CD14-positive monocyte (primary cell): ENCODE measurements at places on chromosomes 3 and 15.

- DNase-seq = peak; percentile 12
Measured at GRCh38 chr3:171948674-171949073, 90.7 kb upstream of the FNDC3B start.

DNA sequence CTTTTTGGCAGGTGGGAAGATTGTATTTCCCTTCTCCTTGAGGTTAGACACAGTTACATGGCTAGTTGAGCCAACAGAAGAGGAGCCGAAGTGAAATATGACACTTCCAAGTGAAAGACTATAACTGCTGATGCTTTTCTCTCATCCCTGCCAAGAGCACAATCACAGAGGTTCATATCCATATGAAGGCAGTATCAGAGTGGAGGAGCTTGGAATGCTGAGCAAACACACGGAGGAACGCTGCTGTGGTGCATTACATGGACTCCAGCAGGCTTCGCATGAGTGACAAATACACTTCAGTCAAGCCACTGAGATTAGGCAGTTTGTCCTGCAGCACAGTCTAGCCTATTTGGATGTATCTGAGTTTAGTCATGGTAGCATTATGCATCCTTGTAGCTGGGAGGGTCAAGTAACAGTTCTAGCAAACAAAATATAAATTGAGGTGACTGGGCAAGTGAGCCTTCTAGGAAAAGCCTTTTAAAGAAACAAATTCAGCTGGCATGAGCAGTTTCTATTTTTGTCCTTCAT lies 5.4 kb downstream of the IQCF6 start:
- no peak for DNase-seq

GRCh38 chr3:178802993-178803693 lies 266.9 kb downstream of the KCNMB2 start:
- DNase-seq = no peak

DNA sequence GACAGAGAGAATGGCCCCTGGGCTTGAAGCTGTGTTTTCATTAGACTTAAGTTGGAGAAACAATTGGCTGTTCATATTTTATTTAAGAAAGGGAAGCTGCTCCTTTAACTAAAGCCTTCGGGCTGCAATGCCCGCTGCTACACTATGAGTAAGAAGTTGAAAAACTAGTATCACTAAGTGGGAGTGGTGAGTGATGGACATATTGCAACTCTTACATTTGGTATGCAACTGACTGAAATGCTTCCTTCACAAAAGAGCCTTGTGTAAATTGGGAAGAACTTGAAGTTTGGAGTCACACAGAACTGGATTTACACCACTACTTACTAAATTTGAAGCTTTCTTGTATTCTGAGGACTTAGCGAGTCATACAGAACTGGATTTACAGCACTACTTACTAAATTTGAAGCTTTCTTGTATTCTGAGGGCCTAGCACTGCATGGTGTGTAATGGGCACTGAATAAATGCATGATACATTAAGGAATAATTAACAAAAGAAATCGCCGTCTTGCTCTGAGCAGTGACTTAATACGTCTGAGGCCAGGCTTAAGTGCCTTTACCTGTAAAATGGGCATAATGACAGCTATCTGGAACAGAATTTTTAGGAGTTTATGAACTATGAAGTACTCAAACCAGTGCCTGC lies 149.5 kb downstream of the RYR3 start:
- DNase-seq = no peak

DNA sequence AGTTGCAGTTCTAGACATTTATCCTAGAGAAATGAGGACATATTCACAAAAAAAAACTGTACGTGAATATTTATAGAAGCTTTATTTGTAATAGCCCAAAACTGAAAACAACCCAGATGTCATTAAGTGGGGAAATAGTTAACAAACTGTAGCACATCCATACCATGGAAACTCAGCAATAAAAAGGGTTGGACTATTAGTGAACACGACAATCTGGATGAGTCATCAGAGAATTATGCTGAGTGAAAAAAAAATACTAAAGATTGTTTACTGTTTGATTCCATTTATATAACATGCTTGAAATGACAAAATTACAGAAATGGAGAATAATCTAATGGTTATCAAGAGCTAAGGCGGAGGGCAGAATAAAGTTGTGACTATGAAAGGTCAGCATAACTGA lies 59.5 kb downstream of the CPA3 start:
- DNase-seq = no peak

- peak; percentile 29 for DNase-seq
Measured at GRCh38 chr3:71006810-71007785, 576.4 kb downstream of the FOXP1 start.

DNA sequence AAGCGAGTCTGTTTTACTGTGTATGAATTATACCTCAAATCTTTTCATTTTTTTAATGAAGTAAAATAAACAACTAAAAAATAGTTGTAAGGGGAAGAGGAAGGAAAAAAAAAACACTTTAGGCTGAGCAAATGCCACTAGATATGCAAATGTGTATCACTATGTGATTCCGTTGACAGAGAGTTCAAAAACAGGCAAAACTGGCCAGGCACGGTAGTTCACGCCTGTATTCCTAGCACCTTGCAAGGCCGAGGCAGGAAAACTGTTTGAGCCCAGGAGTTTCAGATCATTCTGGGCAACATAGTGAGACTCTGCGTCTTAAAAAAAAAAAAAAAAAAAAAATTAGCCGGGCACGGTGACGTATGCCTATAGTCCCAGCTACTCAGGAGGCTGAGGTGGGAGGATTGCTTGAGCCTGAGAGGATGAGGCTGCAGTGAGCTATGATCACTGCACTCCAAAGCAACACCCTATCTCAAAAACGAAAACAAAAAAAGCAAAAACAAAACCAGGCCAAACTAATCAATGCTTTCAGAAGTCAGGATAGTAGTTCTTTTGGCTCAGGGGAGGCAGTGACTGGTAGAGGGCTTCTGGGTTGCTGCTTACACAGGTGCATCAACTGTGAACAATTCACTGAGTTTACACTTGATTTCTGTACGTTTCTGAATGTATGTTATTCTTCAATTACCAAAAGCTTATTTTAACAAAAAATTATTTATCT lies 7.4 kb downstream of the PRC1 start:
- no peak for DNase-seq

GRCh38 chr3:128709038-128709437 lies 16.9 kb upstream of the RAB7A start:
- DNase-seq = no peak

DNA sequence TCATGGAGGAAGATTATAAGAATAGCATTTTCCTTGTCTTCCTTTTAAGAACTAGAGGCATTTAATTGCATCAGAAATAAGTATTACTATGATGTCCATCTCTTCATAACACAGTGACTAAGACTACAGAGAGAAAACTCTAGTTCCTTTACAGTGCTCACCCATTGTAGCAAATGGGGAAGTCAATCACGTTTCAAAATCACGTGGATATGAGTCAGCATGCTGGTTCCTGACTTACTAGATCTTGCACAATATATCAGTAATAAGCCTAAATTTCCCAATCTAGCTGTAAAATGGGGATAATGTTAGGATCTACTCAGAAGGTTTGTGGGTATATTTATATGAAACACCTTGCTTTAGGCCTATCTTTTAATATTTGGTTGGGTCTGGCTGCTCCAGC lies 254.8 kb upstream of the EOMES start:
- DNase-seq = peak; percentile 93

DNA sequence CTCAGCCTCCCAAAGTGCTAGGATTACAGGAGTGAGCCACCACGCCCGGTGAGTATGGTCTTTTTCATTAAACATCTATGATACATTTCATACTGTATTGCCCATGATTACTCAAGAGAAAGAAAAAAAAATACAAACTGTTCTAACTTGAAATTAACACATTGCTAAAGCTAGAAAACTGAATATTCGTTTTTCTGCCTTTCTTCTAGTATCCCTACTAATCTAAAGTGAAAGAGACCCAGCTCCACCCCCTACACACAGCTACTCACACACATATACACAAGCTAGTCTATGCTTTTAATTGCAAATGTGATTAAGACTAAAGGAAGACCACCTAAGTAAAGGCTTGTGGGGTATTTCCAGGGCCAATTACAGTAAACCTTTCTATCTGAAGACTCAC lies 43.1 kb downstream of the INO80 start:
- DNase-seq = no peak

- peak; percentile 77 for DNase-seq
Measured at GRCh38 chr15:66907826-66908743, 157.3 kb upstream of the SMAD3 start.

GRCh38 chr15:58462547-58462946 lies 30.8 kb downstream of the LIPC start:
- no peak for DNase-seq

- no peak for DNase-seq
Measured at GRCh38 chr3:116863822-116864589, 154.4 kb downstream of the TUSC7 start.
